NK-92 treated with Interleukin-12 subunit alpha and Interleukin-12 subunit beta, amount 100 ng/mL, for 24 hours (cell line): ENCODE measurements at places on chromosomes 13 and 19.

DNA sequence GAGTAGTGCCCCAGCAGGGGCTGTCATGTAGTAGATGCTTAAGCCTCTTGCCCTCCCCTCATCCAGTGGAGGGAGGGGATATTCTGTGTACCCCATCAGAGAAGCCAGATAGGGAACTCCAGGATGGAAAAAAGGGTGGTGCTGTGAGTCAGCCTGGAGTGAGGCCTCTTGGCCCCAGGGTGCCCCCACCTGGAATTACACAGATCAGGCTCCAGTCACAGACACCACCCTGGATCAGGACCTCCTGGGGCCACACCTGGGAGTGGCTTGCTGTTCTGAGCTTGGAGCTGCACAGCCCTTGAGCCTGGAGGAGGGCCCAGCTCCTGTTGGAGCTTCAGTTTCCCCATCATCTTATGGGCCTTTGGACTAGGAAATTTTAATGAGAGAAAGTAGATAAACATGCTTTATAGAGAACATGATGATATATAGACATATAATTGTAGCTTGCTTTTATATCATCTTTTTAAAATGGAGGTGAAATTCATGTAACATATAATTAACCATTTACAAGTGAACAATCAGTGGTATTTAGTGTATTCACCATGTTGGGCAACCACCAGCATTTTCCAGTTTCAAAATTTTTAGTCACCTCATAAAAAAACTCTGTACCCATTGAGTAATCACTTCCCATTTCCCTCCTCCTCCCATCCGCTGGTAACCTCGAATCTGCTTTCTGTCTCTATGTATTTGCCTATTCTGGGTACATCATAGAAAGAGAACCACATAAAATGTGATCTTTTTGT lies 24.6 kb downstream of the CYP4F22 start:
- DNase-seq = no peak

GRCh38 chr13:41462427-41462826 lies 5.1 kb downstream of the RGCC start:
- no peak for DNase-seq

GRCh38 chr19:12872941-12873890 lies 8.0 kb downstream of the DNASE2 start:
- no peak for DNase-seq

GRCh38 chr19:48102870-48103751 lies 7.5 kb downstream of the PLA2G4C start:
- DNase-seq = no peak

DNA sequence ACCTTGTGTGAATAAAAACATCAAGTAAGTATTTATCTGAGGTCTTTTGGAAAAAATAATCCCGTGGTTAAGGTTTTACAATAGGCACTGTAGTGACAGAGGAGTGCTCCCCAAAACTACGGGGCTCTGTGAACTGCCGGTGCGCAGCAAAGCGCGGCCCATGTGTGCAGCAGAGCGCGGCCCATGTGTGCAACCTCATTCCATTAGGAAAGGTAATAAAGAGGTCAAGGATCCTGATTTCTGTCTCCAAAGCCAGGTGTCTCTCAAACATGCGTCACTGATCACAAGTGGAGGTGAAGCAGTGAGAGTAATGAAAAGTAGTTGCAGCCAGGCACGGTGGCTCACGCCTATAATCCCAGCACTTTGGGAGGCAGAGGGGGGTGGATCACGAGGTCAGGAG lies 58.7 kb downstream of the MRPL57 start:
- DNase-seq = no peak

DNA sequence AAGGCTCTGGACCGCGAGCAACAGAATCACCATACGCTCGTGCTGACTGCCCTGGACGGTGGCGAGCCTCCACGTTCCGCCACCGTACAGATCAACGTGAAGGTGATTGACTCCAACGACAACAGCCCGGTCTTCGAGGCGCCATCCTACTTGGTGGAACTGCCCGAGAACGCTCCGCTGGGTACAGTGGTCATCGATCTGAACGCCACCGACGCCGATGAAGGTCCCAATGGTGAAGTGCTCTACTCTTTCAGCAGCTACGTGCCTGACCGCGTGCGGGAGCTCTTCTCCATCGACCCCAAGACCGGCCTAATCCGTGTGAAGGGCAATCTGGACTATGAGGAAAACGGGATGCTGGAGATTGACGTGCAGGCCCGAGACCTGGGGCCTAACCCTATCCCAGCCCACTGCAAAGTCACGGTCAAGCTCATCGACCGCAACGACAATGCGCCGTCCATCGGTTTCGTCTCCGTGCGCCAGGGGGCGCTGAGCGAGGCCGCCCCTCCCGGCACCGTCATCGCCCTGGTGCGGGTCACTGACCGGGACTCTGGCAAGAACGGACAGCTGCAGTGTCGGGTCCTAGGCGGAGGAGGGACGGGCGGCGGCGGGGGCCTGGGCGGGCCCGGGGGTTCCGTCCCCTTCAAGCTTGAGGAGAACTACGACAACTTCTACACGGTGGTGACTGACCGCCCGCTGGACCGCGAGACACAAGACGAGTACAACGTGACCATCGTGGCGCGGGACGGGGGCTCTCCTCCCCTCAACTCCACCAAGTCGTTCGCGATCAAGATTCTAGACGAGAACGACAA lies 1.8 kb downstream of the PCDH17 start:
- no peak for DNase-seq

- no peak for DNase-seq
Observed at GRCh38 chr19:39677961-39678889, 22.5 kb downstream of the LGALS16 start.

- DNase-seq = no peak
Observed at GRCh38 chr13:72820156-72820897, 38.4 kb downstream of the PIBF1 start.

- no peak for DNase-seq
Observed at GRCh38 chr13:45800485-45800884, 51.1 kb downstream of the SIAH3 start.

GRCh38 chr19:41783612-41784011 lies 12.8 kb upstream of the CEACAM3 start:
- no peak for DNase-seq

GRCh38 chr13:28411831-28412353 lies 83.0 kb downstream of the FLT1 start:
- DNase-seq = no peak

DNA sequence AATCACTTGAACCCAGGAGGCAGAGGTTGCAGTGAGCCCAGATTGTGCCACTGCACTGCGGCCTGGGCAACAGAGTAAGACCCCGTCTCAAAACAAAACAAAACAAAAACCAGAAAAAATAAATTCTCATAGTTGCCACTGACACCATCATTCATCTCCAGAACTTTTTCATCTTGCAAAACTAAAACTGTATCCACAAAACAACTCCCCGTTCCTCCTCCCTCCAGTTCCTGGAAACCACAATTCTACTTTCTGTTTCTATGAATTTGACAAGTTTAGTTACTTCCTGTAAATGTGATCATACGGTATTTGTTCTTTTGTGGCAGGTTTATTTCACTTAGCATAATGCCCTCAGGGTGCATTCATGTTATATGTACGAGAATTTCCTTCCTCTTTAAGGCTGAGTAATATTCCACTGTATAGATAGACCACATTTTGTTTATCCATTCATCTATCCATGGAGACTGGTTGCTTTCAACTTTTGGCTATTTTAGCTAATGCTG lies 13.2 kb upstream of the ADGRE5 start:
- DNase-seq = no peak

DNA sequence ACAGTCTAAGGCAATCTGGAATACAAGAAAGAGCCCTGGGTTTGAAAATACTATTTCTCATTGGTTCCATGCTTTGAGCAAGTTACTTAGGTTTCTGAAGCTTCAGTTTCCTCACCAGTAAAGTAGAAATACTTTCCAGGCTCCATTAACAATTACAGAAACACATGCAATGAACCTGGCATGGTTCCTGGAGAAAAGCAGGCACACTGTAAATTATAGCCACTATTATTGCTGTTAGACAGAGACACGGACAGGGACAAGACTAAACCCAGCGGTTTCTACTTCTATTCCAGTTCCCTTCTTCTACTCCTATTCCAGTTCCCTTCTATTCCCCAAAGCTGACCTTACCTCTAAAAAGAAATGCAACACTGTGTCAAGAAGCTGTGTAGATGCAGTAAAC lies 41.2 kb downstream of the MIPEP start:
- DNase-seq = no peak

DNA sequence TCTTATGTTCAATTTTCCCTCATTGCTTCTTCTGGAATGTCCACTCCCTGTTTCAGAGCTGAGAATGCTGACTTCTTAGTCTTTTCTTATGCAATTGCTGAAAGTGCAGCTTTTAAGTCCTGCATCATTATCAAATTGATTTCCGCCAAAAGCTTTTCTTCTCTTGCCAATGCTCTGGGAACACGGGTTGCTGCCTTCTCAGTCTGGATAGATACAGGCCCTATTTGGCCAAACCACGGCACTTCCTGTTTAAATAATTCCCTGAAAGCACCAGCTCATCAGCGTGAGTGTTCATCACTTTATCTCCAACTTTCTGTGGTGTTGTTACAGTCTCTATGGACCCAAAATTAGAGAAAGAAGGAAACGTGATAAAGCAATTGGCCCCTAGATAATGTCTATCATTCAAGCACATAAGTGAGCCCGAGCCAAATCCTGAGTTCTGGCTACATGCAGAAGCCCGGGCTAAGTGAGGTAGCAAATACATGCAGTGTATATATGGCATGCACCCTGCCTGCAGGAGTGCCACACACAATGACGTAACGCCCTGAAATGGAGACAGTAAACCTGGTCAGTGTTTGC lies 85.7 kb downstream of the CYSLTR2 start:
- no peak for DNase-seq

- peak; percentile 62 for DNase-seq
Observed at GRCh38 chr19:32201636-32202051, 143.8 kb upstream of the ZNF507 start.

- no peak for DNase-seq
Observed at GRCh38 chr13:99811067-99811700, 160.4 kb downstream of the ZIC5 start.

DNA sequence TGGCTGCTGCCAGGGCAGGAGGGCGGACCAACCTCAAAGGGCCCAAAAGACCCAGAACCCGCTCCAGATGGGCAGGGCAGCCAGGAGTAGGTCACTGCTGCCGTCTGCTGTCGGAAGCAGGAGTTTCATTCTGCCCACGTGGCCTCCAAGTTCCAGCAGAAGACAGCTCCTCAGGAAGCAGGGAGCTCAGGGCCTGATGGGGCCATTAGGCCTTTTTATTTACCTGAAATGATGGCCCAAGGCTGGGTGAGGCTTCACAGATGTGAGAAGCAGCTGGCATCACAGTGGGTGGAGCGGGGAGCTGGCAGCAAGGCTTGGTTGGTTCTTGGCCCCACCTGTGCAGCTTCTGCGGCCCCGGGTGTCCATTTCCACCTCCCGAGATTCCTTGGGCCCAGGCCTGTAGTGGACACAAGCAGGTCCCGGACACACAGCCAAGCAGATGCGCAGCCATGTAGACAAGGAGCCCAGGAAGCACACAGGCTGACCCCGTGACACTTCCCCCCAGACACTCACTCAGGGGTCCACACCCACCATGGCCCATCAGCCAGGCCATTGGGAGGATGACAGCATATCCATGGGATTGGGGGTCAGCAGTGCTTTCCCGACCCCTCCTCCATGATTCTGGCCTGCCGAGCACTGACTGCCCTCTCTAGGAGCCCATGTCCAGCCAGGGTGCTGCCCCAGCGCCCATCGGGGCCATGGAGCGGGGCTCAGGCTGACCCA lies 26.4 kb downstream of the C13orf46 start:
- DNase-seq = no peak

DNA sequence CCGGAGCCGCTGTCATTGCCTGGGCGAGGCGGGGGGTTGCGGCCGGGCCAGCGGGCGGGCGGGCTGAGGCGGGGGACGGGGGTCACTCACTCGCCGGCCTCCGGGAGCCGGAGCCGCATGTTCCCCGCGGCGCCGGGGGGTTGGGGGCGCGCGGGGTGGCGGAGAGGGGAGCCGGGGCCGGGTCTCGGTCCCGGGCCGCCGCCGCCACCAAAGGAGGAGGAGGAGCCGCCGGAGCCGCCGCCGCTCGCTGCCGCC lies 149 bp downstream of the MED26 start:
- no peak for DNase-seq

- DNase-seq = no peak
Observed at GRCh38 chr13:65532231-65532630, 1697.9 kb downstream of the PCDH9 start.

DNA sequence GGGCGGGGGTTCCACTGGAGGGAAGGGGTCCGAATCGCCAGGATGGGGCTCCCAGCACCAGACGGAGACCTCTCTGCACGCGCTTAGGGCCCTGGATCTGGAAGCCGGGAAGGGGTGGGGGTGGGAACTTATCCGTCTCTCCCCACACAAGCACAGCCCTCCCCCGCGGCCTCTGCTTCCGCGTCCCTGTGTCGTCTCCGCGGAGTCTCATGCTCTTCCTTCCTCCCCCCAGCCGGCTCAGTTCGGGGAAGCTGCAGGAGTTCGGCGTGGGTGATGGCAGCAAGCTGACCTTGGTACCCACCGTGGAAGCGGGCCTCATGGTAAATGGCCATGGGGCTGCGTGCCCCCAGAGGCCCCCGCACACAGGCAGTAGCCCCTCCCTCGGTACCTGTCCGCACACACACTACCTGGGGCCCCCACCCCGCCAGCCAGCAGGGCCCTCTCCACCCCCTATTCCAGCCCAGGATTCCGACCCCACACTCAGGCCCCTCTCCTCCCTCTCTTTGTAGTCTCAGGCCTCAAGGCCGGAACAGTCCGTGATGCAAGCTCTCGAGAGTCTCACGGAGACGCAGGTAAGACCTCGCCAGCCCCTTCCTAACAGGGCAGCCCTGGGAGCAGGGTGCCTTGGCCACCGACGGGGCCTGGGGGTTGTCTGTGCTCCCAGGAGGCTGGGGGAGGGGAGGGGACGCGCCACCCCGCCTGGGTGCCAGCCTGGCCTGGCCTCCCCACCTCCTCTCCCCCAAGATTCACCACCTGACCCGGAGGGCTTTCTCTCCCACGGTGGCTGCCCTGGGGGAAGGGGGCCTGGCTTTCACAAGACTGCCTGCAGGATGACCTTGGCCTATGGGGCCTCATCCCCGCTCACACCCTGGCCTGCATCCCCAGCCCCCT lies 3.2 kb downstream of the MIDN start:
- DNase-seq = peak; percentile 66

GRCh38 chr13:72383646-72384045 lies 343.8 kb downstream of the MZT1 start:
- DNase-seq = no peak

DNA sequence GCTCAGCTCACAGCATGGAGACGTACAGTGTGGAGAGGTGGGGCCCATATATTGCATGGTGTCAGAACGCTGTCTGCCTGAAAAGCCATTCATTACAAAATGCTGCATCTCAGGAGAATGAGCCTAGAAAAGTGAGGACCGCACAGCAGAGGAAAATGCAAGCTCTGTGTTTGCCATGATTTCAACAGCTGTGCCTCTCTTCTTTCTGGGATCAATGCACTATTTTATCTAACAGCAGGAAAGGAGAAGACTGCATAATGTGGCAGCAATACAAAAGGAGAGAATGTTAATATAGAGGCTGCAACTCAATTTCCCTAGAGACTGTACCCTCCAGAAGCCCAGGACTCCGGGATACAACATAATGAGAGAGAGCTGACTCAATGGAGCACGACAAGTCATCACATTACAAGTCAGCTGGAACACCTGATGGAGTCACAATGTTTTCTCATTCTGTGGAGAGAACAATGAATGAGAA lies 368.0 kb downstream of the FGF14 start:
- no peak for DNase-seq

GRCh38 chr13:97101912-97102708 lies 107.8 kb upstream of the OXGR1 start:
- no peak for DNase-seq
